LNCaP clone FGC (cell line): ENCODE measurements at places on chromosomes 5 and 9.

DNA sequence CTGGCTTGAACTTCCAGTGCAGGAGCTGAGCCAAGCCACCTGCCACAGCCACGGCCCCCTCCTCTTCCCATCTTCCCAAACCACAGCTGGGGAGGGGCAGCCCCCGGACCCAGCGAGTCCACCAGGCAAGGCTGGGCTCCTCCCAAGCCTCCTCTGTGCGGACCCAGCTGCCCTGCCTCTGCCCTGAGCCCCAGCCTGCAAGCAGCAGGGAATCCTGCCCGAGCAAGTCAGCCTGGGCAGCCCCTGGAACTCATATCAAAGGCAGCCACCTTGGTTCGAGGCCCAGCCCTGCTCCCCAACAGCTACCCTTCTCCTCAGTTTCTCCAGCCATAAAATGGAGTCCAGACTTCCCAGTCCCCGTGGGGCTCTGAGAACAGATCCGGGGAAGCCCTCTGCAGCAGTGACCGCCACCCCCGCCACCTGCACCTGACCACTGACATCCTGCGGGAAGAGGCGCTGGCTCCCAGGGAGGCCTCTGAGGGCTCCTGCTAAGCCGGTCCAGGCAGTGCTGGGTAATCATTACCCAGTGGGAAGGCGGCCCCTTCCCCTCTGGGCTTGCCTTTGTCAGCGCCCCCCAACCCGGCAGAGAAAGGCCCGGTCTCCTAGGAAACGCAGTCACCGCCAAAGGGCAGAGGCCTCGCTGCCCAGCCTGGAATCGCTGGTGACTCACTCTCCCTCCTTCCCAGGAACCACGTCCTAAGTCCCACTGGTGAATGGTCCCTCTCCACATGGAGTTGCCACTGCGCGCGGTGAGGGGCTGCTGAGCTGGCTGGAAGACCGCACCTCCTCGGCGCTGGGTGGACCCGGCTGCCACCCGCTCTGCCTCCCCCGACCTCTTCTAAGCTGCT, 1.5 kb downstream of the VAV2 start:
- DNase-seq: no peak

GRCh38 chr9:38029915-38030638, 39.0 kb downstream of the SHB start:
- DNase-seq: no peak

GRCh38 chr9:127507751-127508648, 56.7 kb downstream of the LRSAM1 start:
- no peak for DNase-seq

GRCh38 chr9:133928248-133928764, 63.8 kb downstream of the VAV2 start:
- DNase-seq: no peak

DNA sequence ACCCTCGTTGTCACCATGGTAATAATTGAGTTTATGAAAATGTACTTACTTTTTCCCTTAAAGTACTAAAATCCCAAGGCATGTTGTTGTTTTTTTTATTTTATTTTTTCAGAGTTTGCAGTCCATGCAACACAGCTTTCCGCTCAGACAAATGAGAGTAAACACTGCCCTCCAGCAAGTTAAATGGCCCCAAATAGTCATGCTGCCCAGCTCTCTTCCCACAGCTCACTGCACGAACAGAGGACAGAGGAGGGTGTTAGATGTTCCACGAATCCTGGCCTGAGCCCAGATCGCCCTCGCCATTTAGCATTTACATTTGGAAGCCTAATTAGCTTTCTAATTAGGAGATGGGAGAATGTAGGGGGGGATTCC, 1.9 kb downstream of the NIM1K start:
- DNase-seq: no peak

DNA sequence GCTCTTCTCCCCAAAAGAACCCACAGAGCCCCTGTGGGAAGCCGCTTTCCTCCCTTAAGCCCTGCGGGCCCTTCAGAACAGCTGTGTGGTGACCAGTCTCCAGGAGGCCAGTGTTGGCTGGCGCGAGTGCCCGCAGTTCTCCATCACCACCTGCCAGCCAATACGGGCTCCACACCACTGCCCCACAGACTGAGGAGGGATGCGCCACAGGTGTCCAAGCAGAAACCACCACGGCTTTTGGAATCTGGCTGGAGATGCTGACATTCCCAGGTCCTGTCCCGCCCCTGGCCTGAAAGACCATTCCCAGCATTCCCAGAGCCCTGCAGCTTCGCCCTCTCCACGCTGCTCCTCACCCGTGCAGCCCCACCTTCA, 12.8 kb downstream of the CCNI2 start:
- DNase-seq: no peak

DNA sequence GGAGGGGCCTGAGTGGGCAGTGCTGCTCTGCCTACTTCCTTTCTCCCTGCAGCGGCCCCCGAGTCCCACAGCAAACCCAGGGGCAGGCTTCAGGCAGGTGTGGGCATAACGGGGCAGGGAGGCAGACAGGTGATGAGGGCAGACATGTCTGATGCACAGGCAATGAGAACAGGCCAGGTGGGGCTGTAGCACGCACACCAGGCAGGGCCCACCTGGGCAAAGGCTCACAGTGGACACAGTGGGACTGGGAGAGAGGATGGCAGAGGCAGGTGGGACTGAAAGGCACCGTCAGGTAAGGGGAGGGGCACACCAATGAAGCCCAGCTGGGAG, 5.8 kb downstream of the LTC4S start:
- no peak for DNase-seq

DNA sequence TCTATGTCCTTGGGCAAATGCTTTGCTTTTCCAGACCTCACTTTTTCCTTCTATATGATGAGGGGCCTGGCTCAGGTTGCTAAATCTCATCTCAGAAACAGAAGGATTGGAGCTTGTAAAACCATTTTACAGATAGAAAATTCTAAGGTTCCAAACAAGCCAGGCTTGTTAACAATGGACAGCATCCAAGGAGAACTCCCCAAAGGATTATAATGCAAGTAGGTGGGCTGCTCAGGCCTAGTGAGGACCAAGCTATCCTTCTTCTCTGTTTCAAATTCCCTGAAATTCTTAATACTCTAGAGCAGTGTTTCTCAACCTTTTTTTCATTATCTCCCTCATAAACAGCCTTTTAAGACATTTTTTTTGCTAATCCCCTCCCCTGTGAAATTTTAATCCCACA, 269.8 kb downstream of the TMEM38B start:
- DNase-seq: no peak

GRCh38 chr5:76236684-76237083, 153.5 kb downstream of the SV2C start:
- no peak for DNase-seq

GRCh38 chr5:155189981-155190380, 176.4 kb downstream of the KIF4B start:
- DNase-seq: no peak

DNA sequence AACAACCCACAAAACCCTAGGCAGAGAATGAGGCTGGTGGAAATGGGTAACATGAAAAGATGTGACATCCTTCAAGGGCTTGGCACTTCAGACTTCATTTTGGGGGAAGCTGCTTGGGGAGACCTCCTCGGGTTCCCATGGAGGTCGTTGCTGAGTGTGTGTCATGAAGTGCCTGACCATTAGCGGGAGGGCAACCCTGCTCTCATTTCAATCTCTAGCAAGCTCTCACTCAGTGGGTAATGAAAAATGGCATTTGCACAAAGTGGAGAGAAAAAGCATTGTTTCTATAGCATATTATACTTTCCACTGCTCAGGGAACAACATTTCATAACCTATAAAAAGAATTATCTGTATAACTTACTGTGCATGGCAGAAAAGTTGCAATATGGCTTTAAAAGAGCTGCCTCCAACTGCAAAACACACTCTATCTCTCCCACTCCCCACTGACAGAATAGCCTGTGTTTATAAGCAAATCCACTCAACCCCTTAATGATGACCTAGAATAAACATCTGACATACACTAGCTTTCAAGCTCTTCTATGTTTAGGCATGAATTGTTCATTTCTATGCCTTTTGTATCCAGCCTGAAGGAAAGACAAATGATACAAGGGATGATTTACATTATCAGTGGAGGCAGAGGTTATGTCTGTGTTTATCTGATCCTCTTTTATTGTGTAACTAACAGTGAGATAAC, 357.2 kb downstream of the ZSWIM6 start:
- DNase-seq: no peak

- no peak for DNase-seq
Observed at GRCh38 chr9:14302405-14302804, 11.5 kb downstream of the NFIB start.

DNA sequence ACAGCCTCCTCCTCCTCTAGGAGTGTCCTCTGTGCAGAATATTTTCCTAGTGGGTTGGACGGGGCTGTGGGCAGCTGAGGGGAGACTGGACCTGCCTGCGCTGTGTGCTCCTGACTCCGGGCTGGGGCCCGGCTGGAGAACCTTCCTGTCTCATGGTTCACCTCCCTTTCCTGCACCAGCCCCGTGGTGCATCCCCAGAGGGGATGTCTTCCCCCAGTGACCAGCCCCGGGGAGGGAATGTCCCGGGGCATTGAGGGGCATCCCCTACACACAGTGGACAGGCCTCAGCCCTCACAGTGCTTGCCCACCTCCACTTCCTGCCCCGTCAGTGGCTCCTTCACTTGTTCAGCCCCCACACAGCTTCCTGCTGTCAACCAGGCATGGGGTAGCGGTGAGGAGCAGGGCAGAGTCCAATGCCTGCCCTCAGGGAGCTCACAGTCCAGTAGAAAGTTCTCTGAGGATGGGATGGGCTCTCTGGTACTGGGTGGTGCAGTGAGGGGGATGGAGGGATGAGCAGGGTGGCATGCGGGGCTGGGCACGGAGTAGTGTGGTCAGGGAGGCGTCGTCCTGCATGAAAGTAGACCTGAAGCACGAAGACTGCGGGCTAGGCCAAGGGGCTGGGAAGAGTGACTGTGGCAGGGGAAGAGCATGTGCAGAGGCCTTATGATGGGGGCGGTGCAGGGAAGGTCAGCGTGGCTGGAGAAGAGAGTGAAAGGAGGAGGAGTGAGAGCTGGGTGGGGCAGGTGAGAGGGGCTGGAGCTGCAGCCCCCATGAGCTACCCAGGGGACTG, 52.1 kb upstream of the PITX1 start:
- DNase-seq: no peak

DNA sequence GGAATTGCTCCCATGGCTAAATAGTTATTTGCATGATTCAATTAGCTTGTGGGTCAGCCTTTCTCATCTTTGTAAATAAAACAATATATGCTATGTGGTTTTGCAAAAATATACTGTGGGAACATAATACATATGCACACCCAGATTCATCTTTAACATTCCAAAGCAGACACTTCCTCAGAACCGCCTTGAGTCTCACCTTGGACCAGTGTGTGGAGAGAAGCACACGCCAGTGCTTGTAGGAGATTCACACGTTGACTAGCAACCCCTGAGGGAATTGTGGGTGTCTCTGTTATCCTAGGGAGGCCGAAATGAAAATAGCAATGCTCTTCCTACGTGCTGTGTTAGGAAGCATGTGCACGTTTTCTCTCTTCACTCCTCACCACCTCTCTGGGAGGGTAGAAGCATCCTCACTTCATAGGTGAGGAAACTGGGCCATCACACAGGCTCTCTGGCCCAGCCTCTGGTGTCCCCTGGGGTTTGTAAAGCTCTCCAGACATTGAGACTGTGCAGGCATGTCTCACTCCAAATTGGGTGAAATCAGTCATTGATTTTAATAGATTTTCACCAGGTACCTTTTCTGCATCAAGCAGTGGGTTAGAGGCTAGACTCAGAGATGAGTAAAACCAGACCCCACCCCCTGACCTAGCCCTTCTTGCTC, 221.7 kb downstream of the PBX3 start:
- no peak for DNase-seq

DNA sequence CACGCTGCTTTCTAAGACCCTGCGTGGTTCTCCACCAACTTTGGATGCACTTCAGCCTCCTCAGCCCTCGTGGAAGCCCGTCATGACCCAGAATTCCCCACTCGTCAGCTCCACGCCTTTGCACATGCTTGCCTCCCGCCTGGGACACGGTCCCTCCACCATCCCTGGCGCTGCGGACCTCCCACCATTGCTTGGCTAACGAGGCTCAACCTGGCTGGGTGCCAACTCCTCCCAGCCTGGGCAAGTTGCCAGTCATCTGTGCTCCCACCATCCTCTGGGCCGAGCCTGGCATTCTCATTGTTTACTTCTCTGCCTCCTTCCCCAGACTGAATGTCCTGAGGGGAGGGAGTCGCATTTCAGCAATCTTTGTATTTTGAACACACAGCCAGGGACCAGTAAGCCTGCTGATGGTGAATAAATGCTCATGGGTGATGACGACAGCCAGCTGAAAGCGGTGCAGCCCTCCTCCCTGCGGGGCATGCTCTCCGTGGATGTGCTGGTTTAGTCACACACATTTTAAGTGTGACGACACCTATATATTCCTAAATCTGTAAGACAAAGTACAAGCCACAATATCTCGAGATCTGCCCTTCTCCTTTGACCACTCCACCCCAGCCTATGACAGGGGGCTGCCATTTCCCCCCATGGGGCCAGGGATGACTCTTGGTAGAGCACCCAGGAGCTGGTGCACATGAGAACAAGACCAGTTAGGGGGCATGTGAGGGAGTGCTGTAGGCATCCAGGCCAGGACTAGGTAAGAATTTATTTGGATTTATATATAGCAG, 37.6 kb downstream of the ANKRD33B start:
- peak; percentile 18 for DNase-seq

DNA sequence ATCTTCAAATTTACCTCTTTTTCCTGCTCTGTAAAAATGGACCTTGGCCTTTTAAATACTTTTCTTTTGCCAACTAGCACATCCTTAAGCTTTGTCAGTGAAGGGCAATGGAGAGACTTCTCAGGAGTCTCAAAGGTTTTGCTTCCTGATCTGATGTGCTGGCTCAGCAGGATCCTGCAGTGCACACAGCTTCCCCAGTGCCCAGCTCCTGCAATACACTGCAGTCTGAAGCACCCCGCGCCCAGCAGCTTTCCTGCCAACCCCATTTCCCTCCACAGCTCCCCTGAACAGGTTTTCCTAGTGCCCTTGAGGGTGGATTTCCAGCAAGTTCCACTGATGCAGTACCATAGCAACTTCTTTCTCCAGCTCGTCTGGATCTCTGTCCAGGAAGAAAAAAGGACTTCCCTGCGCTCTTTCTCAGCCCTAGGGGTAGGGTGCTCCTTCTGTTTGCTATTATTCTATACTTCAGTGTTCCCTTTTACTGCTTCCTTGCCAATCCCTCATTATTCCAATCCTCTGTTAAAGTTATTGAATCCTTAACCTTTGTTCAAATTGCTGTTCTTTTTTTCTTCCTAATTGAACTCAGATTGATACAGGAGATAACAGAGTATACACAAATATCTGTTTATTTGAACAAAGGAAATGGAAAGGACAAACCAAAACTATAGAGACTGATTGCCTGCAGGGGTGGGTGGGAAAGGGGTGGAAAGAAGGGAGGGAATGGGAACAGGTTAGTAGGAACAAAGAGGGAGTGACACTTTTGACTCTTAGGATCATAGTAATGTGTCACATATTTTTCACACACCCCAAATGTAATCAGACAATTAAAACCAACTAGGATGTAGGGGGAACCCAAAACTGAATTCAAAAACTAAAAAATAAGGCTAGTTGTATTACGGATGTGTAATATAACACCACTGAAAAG, 8.5 kb downstream of the SNAPC3 start:
- DNase-seq: no peak

DNA sequence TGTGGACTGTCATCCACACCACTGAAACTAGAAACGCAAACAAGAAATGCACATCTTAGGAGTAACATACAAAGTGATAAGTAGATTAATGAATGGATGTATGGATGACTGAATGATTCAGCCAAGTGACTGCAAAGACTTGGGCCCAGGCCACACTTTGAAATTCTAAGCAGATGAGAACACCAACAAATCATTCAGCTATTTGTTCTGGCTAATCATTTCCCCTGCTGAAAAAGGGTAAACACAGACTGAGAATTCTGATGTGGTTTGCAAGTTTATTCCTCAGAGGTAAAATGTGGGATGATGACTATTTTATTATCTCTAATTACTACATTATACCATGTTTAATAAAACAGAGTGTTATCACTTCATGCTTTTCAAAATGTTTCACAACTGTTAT, 163.2 kb upstream of the ADAMTS16 start:
- no peak for DNase-seq
